CD4-positive, alpha-beta T cell (primary cell): ENCODE measurements at places on chromosomes 11 and 22. TPM values are rescaled to one million over a fixed set of nuclear protein-coding genes. Genes with fewer than 3 reads are reported as not detected.
A peak's percentile ranks its signal among the peaks of the same experiment; 100 is the strongest.

GRCh38 chr11:105705786-105706530 lies 96.1 kb downstream of the GRIA4 start:
- H3K27me3 ChIP-seq, result no peaks in the 10 kb centered on the region
- no peaks in the 10 kb centered on the region for H3K4me1 ChIP-seq
- H3K36me3 ChIP-seq, result no peaks in the 10 kb centered on the region
- no peak overlapping the region for H3K27ac ChIP-seq

GRCh38 chr11:77619576-77620198 lies 17.9 kb downstream of the CLNS1A start:
- H3K27me3 ChIP-seq, result no peaks in the 10 kb centered on the region
- no peak overlapping the region for H3K4me3 ChIP-seq
- H3K27ac ChIP-seq, result no peak overlapping the region
- H3K36me3 ChIP-seq, result peaks cover 75% of the 10 kb centered on the region
- no peak for DNase-seq
- H3K4me1 ChIP-seq, result no peaks in the 10 kb centered on the region

- no peak overlapping the region for H3K4me3 ChIP-seq
- H3K27me3 ChIP-seq, result no peaks in the 10 kb centered on the region
- DNase-seq, result no peak
- no peak overlapping the region for H3K27ac ChIP-seq
These were observed 68.6 kb downstream of the LDLRAD3 start for GRCh38 chr11:36012455-36012854.

GRCh38 chr11:75492181-75492820 lies 33.4 kb downstream of the GDPD5 start:
- DNase-seq, result peak; percentile 27
- H3K4me1 ChIP-seq, result peaks cover 27% of the 10 kb centered on the region
- H3K4me3 ChIP-seq, result peak overlapping the region; percentile 0

- no peak overlapping the region for H3K4me3 ChIP-seq
- H3K27ac ChIP-seq, result no peak overlapping the region
- peaks cover 5% of the 10 kb centered on the region for H3K27me3 ChIP-seq
These were observed 24.1 kb downstream of the MRGPRD start for GRCh38 chr11:68956547-68957254.

- H3K4me3 ChIP-seq, result no peak overlapping the region
- no peak for DNase-seq
- H3K27ac ChIP-seq, result no peak overlapping the region
These were observed 26.5 kb upstream of the NAP1L4 start for GRCh38 chr11:3018596-3018995.

GRCh38 chr22:50531546-50531961 lies 1.7 kb upstream of the TYMP start:
- no peaks in the 10 kb centered on the region for H3K27me3 ChIP-seq
- peak overlapping the region; percentile 90 for H3K27ac ChIP-seq
- no peaks in the 10 kb centered on the region for H3K36me3 ChIP-seq
- peak overlapping the region; percentile 80 for H3K4me3 ChIP-seq

- peaks cover 52% of the 10 kb centered on the region for H3K36me3 ChIP-seq
- peak overlapping the region; percentile 6 for H3K27ac ChIP-seq
- DNase-seq, result no peak
- no peak overlapping the region for H3K4me3 ChIP-seq
These were observed 36.3 kb downstream of the CD82 start for GRCh38 chr11:44601471-44602370.

CRACR2B gene
- 0.33 TPM for total RNA-seq

GNG3 gene
- not detected for total RNA-seq

MS4A14 gene
- not detected for total RNA-seq

TLCD5 gene
- total RNA-seq, result not detected

CHST1 gene
- total RNA-seq, result not detected

TPP1 gene
- total RNA-seq, result 34.4 TPM

MIOX gene
- total RNA-seq, result not detected
